ENCODE measurements at places on chromosomes 2 and 18. TPM values are rescaled to one million over a fixed set of nuclear protein-coding genes. Genes with fewer than 3 reads are reported as not detected.

GRCh38 chr2:234258562-234259141, 208.2 kb downstream of the SPP2 start:
- no peak overlapping the region for H3K4me3 ChIP-seq
- H3K27ac ChIP-seq, result no peak overlapping the region
- H3K36me3 ChIP-seq, result no peaks in the 10 kb centered on the region
- no peaks in the 10 kb centered on the region for H3K4me1 ChIP-seq

- H3K4me3 ChIP-seq, result no peak overlapping the region
- no peaks in the 10 kb centered on the region for H3K36me3 ChIP-seq
- no peak overlapping the region for H3K27ac ChIP-seq
- no peaks in the 10 kb centered on the region for H3K4me1 ChIP-seq
Observed at GRCh38 chr2:231691251-231691772, 17.0 kb upstream of the PTMA start.

DNA sequence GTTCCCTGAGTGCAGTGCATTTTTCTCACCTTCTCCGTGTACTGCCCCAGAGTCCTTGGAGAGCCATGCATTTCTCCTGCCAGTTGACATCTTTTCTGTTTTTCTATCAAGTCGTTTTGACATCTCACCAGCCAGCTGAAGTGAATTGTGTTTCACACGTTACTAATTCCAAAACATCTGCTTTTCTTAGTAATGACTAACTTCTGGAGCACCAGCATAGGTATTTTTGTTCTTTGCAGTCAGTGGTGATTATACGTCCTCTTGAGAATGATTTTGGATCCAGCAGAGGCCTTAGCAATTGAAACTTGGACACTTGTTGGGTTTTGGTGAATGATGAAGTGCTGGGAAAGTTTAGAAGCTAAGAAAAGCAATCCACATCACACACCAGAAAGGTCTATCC, 112.5 kb downstream of the PIK3C3 start:
- H3K27me3 ChIP-seq, result no peaks in the 10 kb centered on the region
- no peak for DNase-seq
- no peak overlapping the region for H3K4me3 ChIP-seq
- H3K27ac ChIP-seq, result no peak overlapping the region

ALK gene
- not detected for total RNA-seq

- no peak overlapping the region for H3K27ac ChIP-seq
- DNase-seq, result no peak
- H3K27me3 ChIP-seq, result no peaks in the 10 kb centered on the region
Observed at GRCh38 chr18:10094154-10094553, 180.3 kb downstream of the VAPA start.

DNA sequence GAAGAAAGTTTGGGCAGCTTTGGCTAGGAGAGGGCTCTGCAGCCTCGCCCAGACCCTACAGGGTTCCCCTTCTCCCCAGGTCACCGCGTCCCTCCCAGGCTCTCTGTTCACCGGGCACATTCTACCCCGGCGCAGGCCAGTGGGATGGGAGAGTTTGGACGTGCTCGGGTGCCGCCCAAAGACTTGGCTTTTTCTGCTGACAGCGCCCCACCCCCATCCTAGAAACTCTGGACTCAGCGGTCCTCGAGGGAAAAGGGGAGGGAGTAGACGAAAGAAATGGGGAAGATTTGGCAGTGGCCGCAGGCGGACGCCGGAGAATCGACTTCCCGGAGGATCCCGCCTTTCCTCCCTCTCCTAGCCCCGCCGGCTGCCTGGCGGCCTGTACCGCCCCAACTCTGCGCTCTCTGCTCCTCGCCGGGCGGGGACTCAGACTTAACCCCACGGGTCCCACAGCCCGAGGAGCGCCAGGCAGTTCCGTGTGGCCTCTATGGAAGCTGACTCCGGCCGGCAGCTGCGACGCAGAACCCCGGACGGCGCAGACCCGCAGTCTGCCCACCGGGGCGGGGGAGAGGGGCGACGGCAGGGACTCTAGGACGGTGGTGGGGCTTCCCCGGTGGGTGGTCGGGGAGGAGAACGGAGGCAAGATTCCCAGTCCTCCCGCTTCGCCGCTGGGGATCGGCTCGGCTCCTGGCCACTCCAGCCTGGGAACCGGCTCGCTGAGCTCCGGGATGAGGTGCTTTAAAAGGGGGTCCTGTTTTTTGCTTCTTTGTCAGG, 863 bp upstream of the SIX2 start:
- H3K4me3 ChIP-seq, result peak overlapping the region; percentile 21
- peak overlapping the region; percentile 58 for H3K27ac ChIP-seq
- DNase-seq, result peak; percentile 45
- no peaks in the 10 kb centered on the region for H3K36me3 ChIP-seq
- H3K27me3 ChIP-seq, result peaks cover 9% of the 10 kb centered on the region
- no peaks in the 10 kb centered on the region for H3K4me1 ChIP-seq

GRCh38 chr18:31566576-31567306, 24.9 kb upstream of the TTR start:
- DNase-seq, result no peak
- H3K4me3 ChIP-seq, result no peak overlapping the region
- H3K27me3 ChIP-seq, result no peaks in the 10 kb centered on the region
- no peak overlapping the region for H3K27ac ChIP-seq
- no peaks in the 10 kb centered on the region for H3K4me1 ChIP-seq

CAD gene
- 5.9 TPM for total RNA-seq

GRCh38 chr2:115214050-115214449, 771.6 kb downstream of the DPP10 start:
- H3K4me1 ChIP-seq, result no peaks in the 10 kb centered on the region
- no peak for DNase-seq
- H3K27me3 ChIP-seq, result no peaks in the 10 kb centered on the region

GRCh38 chr2:138724327-138724726, 55.9 kb downstream of the NXPH2 start:
- H3K27ac ChIP-seq, result no peak overlapping the region
- H3K4me1 ChIP-seq, result no peaks in the 10 kb centered on the region
- DNase-seq, result no peak
- H3K36me3 ChIP-seq, result no peaks in the 10 kb centered on the region

GRCh38 chr2:226548732-226549131, 250.9 kb downstream of the IRS1 start:
- no peak overlapping the region for H3K4me3 ChIP-seq
- H3K27ac ChIP-seq, result no peak overlapping the region
- DNase-seq, result no peak
- no peaks in the 10 kb centered on the region for H3K27me3 ChIP-seq
- no peaks in the 10 kb centered on the region for H3K36me3 ChIP-seq
- H3K4me1 ChIP-seq, result no peaks in the 10 kb centered on the region

DNA sequence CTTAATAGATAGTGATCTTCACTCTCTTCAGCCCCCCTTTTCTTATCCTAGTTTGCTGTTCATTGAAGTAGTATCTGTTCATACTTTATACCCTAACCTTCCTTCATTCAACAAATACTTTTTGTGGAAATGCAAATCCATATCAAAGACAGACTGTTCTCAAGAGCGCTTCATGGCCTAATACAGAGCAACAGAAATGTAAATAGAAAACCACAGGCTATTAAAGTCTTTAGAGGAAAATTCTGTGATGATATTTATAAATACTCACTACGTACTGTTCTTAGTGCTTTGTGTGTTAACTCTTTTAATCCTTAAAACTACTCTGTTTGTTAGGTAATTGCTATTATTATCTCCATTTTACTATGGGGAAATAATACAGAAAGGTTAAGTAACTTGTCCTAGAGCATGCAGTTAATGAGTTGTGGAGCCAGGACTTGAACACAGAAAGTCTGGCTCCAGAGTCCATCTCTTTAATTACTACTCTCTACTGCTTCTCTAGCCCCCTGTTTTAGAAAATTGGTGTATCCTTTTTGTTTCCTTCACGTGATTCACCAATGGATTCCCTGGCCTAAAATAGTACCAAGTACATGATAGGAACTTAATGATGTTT, 2.9 kb downstream of the MDH1 start:
- no peaks in the 10 kb centered on the region for H3K4me1 ChIP-seq
- no peak overlapping the region for H3K27ac ChIP-seq
- DNase-seq, result no peak
- no peaks in the 10 kb centered on the region for H3K36me3 ChIP-seq
- H3K4me3 ChIP-seq, result no peak overlapping the region
- H3K27me3 ChIP-seq, result no peaks in the 10 kb centered on the region

ELOA2 gene
- total RNA-seq, result not detected

TXNDC2 gene
- total RNA-seq, result 0.07 TPM

DNA sequence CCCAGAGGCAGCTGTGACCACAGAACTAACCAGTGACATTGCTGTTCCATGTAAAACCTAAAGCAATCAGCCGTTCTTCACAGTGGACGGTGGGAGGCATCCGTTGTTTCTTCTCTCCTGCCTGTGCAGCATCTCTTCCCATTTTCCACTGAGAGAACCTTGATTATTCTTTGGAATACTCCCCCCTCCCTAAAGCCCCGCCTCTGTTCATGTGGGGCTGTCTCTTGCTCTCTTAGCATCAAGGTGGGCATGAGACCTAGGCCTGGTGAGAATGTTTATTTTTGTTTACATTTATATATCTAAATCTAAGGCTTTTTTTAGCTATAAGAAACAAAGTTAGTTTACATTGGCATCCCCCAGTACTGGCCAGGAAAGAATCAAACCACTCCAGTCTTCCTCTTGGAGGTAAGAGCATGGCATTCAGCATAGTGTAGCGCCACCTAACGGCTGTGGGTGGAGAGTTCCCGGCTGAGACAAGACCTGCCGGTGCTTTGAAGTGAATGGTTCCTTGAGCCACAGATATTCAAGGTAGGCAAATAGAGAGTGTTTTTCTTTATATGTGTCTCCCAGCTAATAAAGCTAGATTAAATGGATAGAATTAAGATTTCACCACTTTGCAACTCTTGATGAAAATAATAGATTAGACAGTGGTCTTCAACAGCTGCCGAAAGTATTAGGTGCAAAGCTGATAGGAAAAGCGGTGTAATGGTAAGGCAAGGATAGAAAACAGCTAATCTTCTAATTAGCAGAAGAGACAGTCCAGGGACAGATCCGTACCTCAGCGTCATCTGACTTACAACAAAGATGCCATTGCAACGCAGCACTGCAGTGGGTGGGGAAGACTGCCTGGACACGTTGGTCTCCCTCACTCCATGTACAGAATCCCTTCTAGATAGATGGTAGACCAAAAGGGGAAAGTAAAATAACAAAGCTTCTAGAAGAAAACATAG, 219.6 kb upstream of the RAB12 start:
- H3K27ac ChIP-seq, result no peak overlapping the region
- H3K27me3 ChIP-seq, result no peaks in the 10 kb centered on the region
- H3K4me1 ChIP-seq, result no peaks in the 10 kb centered on the region
- H3K4me3 ChIP-seq, result no peak overlapping the region
- H3K36me3 ChIP-seq, result no peaks in the 10 kb centered on the region
- DNase-seq, result peak; percentile 56

GRCh38 chr18:52499016-52499415, 159.0 kb downstream of the DCC start:
- no peaks in the 10 kb centered on the region for H3K4me1 ChIP-seq
- H3K36me3 ChIP-seq, result no peaks in the 10 kb centered on the region
- no peaks in the 10 kb centered on the region for H3K27me3 ChIP-seq
- no peak overlapping the region for H3K4me3 ChIP-seq

STARD6 gene
- not detected for total RNA-seq

GRCh38 chr2:47070155-47070919, 84.8 kb downstream of the STPG4 start:
- no peaks in the 10 kb centered on the region for H3K27me3 ChIP-seq
- H3K4me1 ChIP-seq, result peaks cover 20% of the 10 kb centered on the region
- peak overlapping the region; percentile 95 for H3K27ac ChIP-seq
- no peaks in the 10 kb centered on the region for H3K36me3 ChIP-seq

- no peak for DNase-seq
- no peak overlapping the region for H3K27ac ChIP-seq
- H3K27me3 ChIP-seq, result no peaks in the 10 kb centered on the region
- no peaks in the 10 kb centered on the region for H3K4me1 ChIP-seq
- H3K4me3 ChIP-seq, result no peak overlapping the region
- H3K36me3 ChIP-seq, result no peaks in the 10 kb centered on the region
Observed at GRCh38 chr2:219086196-219086595, 25.5 kb upstream of the IHH start.

NXPH2 gene
- not detected for total RNA-seq

GRCh38 chr18:25244170-25244569, 107.8 kb downstream of the ZNF521 start:
- no peak for DNase-seq
- H3K36me3 ChIP-seq, result no peaks in the 10 kb centered on the region
- H3K27me3 ChIP-seq, result no peaks in the 10 kb centered on the region
- no peak overlapping the region for H3K27ac ChIP-seq
- H3K4me1 ChIP-seq, result no peaks in the 10 kb centered on the region

DNA sequence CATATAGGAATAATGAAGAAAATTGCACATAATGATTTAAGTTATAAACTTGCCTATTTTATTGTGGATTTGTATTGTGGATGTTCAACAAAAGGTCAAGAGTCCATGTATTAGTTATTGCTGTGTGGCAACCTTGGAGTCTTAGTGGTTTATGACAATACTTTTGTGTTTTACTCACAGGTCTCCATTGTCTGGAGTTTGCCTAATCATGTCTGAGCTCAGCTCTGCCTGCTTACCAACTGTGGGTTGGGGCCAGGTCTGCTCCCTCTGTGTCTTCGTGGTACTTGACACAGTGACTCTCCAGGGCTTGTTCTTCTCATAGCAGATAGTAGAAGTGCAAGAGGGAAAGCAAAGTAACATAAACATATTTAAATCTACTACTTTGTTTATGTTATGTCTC, 382.5 kb downstream of the CBLN2 start:
- H3K27ac ChIP-seq, result no peak overlapping the region
- H3K4me1 ChIP-seq, result no peaks in the 10 kb centered on the region
- H3K36me3 ChIP-seq, result no peaks in the 10 kb centered on the region
- H3K27me3 ChIP-seq, result no peaks in the 10 kb centered on the region
- no peak for DNase-seq

GRCh38 chr2:59905731-59906130, 647.7 kb downstream of the BCL11A start:
- DNase-seq, result no peak
- no peaks in the 10 kb centered on the region for H3K27me3 ChIP-seq
- no peak overlapping the region for H3K4me3 ChIP-seq
- H3K27ac ChIP-seq, result no peak overlapping the region
- no peaks in the 10 kb centered on the region for H3K4me1 ChIP-seq
- no peaks in the 10 kb centered on the region for H3K36me3 ChIP-seq

GPAT2 gene
- total RNA-seq, result 4.8 TPM

- H3K4me3 ChIP-seq, result no peak overlapping the region
- H3K4me1 ChIP-seq, result no peaks in the 10 kb centered on the region
- no peak for DNase-seq
- no peaks in the 10 kb centered on the region for H3K27me3 ChIP-seq
- no peaks in the 10 kb centered on the region for H3K36me3 ChIP-seq
- no peak overlapping the region for H3K27ac ChIP-seq
Observed at GRCh38 chr2:20565623-20566236, 85.2 kb downstream of the HS1BP3 start.

All from uterus (tissue), 4 donors.